ENCODE measurements at places on chromosomes 2 and 18. TPM values are rescaled to one million over a fixed set of nuclear protein-coding genes. Genes with fewer than 3 reads are reported as not detected.

- DNase-seq, result no peak
- H3K4me1 ChIP-seq, result peaks cover 43% of the 10 kb centered on the region
- H3K36me3 ChIP-seq, result no peaks in the 10 kb centered on the region
- H3K27me3 ChIP-seq, result no peaks in the 10 kb centered on the region
Observed at GRCh38 chr2:40283111-40283909, 168.6 kb downstream of the SLC8A1 start.

GRCh38 chr2:196403471-196403870, 232.1 kb upstream of the STK17B start:
- H3K36me3 ChIP-seq, result no peaks in the 10 kb centered on the region
- H3K27me3 ChIP-seq, result no peaks in the 10 kb centered on the region
- peaks cover 64% of the 10 kb centered on the region for H3K4me1 ChIP-seq
- no peak overlapping the region for H3K4me3 ChIP-seq

Gene ZSWIM2
- not detected for total RNA-seq

Gene IRS1
- total RNA-seq, result 13.4 TPM
